ENCODE measurements at places on chromosomes 12 and 14.

DNA sequence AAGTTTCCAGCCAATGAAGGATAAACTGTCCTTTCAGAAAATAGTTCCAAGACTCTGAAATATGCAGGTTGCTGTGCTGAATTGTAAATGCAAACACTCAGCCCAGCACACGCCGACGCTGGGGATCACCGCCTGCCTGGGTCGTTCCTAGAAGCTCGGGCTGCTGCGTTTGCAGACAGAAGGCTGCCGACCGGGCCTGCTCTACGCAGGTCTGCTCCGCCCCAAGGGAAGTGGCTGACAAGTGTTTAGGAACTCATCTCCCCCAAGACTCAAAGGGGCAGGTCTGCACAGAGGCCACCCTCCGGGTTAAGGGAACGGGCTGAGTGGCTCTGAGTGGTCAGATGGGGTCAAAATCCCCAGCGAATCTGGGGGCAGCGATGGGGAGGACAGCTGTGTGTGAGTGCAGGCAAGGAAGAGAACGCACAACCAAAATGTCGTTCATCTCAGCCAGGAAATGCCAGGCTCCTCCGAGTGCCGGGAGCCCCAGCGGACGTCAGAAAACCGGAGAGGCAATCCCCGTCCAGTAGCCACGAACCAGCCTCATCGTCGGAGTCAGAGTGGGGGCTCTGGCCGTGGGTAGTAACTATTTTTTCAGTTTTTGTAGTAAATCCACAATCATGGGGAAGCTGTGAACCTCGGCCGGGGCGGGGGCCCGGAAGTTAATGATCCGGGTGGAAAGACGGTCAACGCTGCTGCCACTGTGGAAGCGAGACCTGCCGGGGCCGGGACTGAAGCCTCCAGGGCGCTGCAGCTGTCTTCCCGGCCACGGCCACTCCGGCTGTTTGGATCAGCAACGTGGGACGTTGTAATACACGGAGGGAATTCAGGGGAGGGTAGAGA lies 6.0 kb downstream of the GALNT9 start:
- no peak for DNase-seq

DNA sequence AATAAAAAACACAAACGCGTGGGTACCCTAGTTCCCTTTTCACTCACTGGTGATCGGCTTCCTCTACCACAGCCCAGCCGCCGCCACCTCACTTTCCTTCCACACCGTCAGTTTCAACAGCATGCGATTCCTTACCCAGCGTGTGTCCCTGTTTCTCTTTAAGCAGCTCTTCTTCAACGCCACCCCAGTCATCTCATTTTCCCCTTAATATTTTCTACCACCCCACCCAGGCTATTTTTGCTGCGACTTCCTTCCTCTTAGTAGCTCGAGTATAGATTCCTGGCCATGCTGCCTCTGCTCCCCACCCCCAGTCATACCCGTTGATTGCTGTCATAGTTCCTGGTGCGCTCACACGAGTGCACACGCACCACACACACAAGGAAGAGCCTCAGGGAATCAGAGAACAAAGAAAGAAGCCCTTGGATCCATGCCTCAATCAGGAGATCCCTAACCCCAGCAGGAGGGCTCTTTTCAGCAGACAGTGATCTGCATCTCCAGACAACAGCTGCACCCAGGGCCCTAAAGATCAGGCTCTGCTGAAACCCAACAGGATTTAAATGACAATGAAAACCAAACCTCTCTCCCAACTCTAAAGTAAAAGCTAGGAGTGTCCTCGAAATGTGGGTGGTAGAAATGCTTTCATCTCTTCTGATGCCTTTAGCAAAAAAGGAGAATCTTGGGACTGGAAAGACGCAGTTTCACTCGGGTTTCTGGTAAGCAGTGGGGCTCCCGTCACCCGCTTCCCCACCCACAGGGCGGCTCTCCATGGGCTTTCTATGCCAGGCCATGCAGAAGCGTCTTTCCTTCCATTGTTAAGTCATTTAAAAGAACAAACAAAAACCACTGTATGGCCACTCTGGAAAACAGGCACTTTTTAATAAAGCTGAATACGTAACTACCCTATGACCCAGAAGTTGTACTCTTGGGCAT lies 23.8 kb downstream of the VPS37B start:
- DNase-seq: no peak

DNA sequence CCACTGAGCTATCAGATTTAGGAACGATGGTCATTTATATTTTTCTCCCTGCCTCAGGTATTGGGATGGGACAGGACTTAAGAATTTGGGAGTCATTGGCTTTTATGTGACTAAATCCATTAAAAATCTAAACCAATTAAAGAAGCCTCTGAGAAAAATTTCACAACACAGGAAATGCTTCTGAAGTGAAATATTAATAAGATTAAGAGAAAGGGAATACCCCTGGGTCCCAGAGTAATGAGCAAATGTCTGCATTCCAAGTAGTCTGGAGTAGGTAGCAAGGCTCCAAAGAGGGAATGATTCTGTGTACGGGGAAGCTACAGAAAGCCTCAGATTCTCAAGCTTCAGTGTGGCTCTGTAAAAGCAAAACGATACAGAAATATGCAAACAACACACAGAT lies 707 bp upstream of the MED6 start:
- no peak for DNase-seq

GRCh38 chr12:106764738-106765137 lies 9.7 kb upstream of the RIC8B start:
- DNase-seq: no peak

DNA sequence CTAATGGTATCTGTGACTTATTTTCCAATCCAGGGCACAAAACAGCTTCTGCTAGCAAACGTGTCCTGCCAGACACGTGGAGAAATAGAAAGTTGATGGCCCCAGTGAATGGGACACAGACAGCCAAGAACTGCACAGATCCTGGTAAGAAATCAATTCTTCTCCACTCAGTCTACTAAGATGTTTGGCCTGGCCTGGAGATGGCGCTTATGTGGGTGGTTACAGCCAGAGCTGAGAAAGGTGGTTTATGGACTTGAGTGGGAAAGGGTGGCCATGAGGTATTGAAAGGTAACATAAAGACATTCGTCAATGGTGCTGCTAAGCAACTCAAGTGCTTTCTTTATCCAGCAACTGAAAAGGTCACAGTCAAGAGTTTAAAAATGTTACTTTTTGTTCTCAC lies 2.9 kb downstream of the SLC24A4 start:
- no peak for DNase-seq

GRCh38 chr12:47249719-47250357 lies 170.1 kb upstream of the AMIGO2 start:
- no peak for DNase-seq

DNA sequence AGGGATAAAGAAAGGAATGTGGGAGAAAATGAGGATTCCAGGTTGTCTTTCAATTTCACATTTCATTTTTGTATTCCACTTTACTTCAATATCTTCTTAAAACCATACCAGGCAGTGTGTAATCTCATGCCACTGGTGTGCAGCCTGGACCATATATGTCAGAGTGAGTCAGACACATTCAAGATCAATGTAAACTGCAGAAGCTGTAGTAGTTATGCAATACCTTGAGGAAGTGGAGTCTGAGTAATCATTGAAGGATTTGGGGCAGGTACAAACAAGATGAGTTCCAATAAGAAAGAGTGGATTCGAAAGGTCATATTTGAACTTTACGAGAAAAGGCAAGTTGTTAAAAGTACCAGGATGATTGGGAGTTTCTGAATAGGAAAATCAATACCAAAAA lies 14.1 kb downstream of the PLCZ1 start:
- no peak for DNase-seq

DNA sequence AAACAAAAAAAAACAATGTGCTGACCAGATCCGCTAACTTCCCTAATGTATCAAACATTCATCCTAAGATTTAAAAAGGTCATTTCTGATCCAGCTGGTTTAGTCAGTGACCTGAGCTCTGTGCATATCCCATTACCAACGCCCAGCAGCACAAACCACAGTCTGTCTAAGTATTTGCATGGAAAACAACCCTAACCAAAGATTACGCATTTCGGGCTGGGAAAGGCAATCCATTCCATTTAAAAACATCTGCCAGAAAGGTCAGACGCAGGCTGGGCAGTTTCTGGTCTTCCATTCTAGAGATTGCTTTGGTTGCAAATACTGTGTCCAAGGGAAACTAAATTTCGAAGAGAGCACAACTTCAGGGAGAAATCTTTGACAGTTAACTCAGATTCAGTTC lies 234.9 kb downstream of the FLRT2 start:
- DNase-seq: no peak

DNA sequence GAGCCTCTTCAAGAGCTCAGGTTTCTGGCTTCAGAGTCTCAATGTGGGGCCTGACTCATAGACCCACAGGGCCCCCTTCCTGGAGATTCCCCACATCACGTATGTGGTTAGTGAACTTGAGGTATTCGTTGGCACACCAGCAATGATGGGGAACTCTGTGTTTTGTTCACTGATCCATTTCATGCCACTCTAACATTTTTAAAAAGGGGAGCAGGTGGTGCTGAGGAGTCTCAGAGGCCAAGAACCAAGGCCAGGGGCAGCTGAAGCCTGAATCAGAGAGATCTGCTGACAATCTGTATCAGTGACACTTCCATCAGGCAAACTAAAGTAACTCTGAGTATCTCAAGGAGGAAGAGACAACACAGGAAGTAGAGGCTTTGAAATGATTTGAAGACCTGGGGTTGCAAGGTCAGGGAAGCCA lies 323.4 kb downstream of the VRK1 start:
- peak; percentile 45 for DNase-seq

DNA sequence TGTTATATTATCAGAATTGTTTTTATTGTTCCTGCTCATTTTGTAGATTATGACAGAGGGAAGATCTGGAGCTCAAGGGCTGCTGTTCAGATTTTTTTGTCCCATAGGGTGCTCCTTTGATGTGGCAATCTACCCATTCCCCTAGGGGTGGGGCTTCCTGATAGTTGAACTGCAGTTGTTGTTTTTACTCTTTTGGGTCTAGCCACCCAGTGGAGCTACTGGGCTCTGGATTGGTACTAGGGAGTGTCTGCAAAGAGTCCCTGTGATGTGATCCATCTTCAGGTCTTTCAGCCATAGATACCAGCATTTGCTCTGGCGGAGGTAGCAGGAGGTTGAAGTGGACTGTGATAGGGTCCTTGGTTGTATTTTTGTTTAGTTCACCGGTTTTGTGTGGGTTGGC lies 57.9 kb upstream of the SLCO1B1 start:
- no peak for DNase-seq

GRCh38 chr14:77184396-77185092 lies 2.9 kb downstream of the TMEM63C start:
- DNase-seq: no peak

GRCh38 chr14:52012635-52013034 lies 23.3 kb downstream of the RTRAF start:
- DNase-seq: no peak

DNA sequence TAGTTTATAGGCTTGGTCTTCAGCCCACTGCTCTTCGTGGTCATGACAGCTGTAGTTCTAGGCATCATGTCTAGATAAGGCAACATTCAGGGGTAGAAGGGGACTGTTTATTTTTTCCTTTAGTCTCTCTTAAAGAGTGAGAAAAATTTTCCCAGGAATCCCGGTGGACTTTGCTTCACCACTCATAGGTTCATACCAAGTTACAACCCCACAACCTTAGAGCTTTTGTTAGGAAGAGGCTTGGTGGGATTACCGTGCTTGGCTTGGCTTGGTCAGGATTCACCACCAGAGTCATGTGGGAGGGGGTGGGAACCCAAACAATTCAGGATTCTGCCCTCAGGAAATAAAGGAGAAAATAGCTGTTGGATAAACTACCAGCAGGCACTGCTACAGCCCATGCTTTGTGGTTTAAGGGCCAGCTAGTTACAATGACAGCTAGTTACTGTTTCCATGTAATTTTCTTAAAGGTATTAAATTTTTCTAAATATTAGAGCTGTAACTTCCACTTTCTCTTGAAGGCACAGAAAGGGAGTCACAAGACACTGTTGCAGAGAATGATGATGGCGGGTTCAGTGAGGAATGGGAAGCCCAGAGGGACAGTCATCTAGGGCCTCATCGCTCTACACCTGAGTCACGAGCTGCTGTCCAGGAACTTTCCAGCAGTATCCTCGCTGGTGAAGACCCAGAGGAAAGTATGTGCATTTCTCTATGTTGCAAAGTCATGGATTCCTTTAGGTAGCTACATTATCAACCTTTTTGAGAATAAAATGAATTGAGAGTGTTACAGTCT lies 25.9 kb upstream of the PAPLN start:
- DNase-seq: no peak

- DNase-seq: no peak
Observed at GRCh38 chr14:58428118-58428683, 682 bp downstream of the KIAA0586 start.

GRCh38 chr12:26651566-26652188 lies 181.3 kb downstream of the ITPR2 start:
- peak; percentile 18 for DNase-seq

DNA sequence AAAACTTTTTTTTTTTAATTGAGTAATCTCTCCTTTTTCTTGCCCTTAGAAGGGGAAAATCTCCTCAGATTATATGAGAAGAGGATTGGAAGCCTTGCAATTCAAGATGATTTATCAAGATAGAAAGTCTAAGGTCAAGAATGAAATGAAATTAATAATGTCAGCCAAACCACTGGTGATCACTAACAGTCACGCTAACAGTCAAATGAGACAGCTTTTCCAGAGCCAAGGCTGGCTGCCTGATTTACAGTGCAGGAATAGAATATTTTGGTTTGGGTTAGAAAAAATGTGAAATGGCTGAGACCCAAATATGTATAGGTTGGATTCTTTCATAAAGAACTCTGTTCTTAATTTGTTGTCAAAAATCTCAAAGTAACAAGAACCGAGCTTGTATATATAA lies 204.3 kb downstream of the PPM1H start:
- DNase-seq: no peak

GRCh38 chr12:115451151-115451779 lies 767.3 kb upstream of the TBX3 start:
- no peak for DNase-seq

GRCh38 chr14:24957814-24958213 lies 92.1 kb downstream of the STXBP6 start:
- DNase-seq: no peak

- no peak for DNase-seq
Observed at GRCh38 chr12:123532019-123532418, 1.5 kb downstream of the RILPL1 start.

DNA sequence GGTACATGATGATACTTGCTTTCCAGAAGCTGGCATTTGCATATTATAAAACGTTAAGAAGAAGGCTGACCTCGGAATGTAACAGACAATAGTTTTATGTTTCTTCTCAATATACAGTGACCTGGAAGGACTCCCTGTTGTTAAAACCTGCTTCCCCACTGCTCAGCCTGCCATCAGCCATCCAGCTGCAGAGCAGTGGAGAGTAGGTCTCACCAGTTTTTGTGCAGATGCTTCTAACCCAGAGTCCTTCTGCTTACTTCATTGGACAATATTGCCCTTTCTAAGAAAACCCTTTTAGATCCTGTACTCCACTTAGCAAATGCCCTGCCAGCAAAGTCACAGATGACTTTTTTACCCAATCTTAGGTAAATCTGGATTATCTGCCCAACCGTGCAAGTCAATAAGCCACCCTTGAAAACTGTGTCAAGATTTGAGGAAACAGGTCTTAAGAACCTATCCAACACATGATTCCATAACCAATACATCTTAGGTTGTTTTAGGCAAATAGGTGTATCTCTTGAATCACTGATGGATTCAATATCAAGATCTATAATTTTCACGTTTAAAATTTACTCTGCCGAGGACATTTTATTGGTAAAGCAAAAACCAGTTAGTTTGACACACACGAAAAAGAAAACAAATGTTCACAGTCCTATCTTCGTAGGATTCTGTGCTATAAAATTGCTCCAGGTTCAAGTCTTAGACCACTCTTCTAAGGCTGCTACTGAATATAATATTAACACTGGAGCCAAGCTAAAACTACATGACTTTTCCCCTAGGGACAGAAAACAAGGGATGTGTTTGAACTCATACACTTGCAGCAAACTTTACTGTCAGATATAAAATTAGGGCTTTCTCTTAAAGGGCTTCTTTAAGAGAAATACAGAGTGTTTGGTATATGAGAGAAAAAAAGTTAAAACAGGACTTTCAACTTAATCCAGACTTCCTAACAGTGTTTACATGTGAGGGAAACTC lies 5.7 kb downstream of the PHLDA1 start:
- no peak for DNase-seq

Measured in activated T-helper 2 cell treated with anti-CD3 and anti-CD28 coated beads, Interferon-gamma antibody, Interleukin-2, Interleukin-4, amounts not matched to agents 10 μg/mL and 5 μg/mL and 100 μg/mL, durations not matched to agents 14 hours and 24 hours and 36 hours (primary cell).